ENCODE measurements at places on chromosomes 3 and 15. TPM values are rescaled to one million over a fixed set of nuclear protein-coding genes. Genes with fewer than 3 reads are reported as not detected.

Gene ECE2
- total RNA-seq: not detected

Gene GPR176
- 16.1 TPM for total RNA-seq

Gene EXD1
- not detected for total RNA-seq

Gene RTP4
- not detected for total RNA-seq

Gene THRB
- not detected for total RNA-seq

Gene SIN3A
- 68.5 TPM for total RNA-seq

GRCh38 chr15:84908564-84908963 is 24.1 kb downstream of the SLC28A1 start:
- no peak overlapping the region for H3K4me3 ChIP-seq
- H3K27me3 ChIP-seq: no peaks in the 10 kb centered on the region
- no peaks in the 10 kb centered on the region for H3K36me3 ChIP-seq
- no peaks in the 10 kb centered on the region for H3K4me1 ChIP-seq
- DNase-seq: no peak

DNA sequence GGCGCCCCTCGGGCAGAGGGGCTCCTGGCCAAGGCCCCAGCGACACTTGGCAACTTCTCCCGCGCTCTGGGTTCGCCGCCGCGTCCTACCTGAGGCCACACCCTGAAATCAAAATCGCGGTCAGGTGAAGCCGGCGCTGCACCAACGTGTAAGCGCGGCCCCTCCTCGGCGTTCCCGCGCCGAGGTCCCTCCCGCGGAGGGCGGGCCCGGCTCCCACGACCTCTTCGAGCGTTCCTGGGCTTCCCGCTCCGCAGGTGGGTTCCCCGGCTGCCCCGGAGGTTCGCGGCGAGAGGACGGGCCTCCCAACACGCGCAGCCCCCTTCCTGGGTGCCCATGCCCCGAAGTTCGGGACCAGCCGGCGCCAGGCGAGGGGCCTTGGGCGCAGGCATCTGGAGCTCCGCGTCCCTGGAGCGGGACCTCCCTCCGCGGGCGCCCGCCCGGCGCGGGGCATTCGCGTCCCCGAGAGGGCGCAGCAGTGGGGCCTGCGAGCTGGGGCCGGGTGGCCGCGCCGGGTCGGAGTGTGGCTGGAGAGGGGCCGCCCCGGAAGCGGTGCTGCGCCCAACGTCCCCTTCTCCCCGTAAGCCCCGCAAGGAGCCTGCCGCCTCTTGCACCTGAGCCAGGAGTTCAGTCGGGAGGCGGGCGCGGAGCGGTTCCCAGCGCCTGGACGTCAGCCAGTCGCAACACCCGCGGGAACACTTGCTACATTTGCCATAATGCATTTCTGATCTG is 13.7 kb downstream of the PAK6 start:
- peaks cover 16% of the 10 kb centered on the region for H3K4me1 ChIP-seq
- H3K27me3 ChIP-seq: no peaks in the 10 kb centered on the region
- no peaks in the 10 kb centered on the region for H3K36me3 ChIP-seq
- DNase-seq: no peak
- no peak overlapping the region for H3K4me3 ChIP-seq

GRCh38 chr3:53224536-53224935 is 31.3 kb downstream of the TKT start:
- H3K4me3 ChIP-seq: no peak overlapping the region
- no peak overlapping the region for H3K27ac ChIP-seq
- no peaks in the 10 kb centered on the region for H3K27me3 ChIP-seq
- no peak for DNase-seq

DNA sequence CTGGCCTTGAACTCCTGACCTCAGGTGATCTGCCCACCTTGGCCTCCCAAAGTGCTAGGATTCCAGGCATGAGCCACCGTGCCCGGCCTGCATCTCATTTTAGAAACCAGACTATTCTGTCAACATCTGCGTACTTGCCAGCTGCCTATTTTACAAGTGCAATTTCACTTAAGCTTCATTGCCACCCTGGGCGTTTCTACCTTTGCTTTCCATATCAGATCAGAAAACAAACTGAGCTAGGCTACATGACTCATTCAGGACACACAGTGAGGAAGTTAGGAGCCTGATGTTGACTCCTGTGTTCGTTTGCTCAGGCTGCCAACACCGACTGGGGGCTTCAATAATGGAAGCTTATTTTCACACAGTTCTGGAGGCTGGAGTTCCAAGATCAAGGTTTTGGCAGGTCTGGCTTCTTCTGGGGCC is 42.3 kb upstream of the KLHL25 start:
- no peak overlapping the region for H3K4me3 ChIP-seq
- DNase-seq: no peak
- no peaks in the 10 kb centered on the region for H3K4me1 ChIP-seq
- H3K27ac ChIP-seq: no peak overlapping the region
- H3K36me3 ChIP-seq: no peaks in the 10 kb centered on the region

DNA sequence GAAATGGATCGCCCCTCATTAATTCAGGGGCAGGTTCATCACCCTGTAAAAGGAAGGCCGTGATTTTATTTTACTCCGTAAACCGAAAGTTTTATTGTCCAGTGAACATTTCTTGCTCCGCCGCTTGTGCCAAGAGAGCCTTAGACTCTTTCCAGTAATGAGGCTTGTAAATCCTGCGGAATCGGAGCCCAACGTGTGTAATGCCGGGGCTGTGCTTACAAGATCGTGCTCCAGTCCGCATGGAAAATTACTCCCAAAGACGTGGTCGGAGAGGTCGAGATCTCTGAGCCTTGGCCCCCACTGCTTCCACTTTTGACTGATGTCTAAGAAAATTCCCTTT is 649 bp upstream of the PLOD2 start:
- H3K4me3 ChIP-seq: peak overlapping the region; percentile 84
- no peaks in the 10 kb centered on the region for H3K27me3 ChIP-seq
- no peaks in the 10 kb centered on the region for H3K36me3 ChIP-seq
- peak overlapping the region; percentile 74 for H3K27ac ChIP-seq

GRCh38 chr3:139935016-139935865 is at the start of gene CLSTN2:
Gene CLSTN2, plus strand, starts transcription at chr3:139935185.
- no peaks in the 10 kb centered on the region for H3K36me3 ChIP-seq
- peak within 1 kb of the TSS; percentile 46 for H3K27ac ChIP-seq
- H3K27me3 ChIP-seq: peaks cover 3% of the 10 kb centered on the region
- H3K4me1 ChIP-seq: peaks cover 7% of the 10 kb centered on the region
- peak; percentile 81 for DNase-seq

GRCh38 chr3:4629095-4630007 is 136.2 kb downstream of the ITPR1 start:
- no peak for DNase-seq
- H3K4me3 ChIP-seq: no peak overlapping the region
- H3K27ac ChIP-seq: no peak overlapping the region
- H3K4me1 ChIP-seq: no peaks in the 10 kb centered on the region

- DNase-seq: no peak
- H3K36me3 ChIP-seq: no peaks in the 10 kb centered on the region
- no peaks in the 10 kb centered on the region for H3K27me3 ChIP-seq
- peaks cover 26% of the 10 kb centered on the region for H3K4me1 ChIP-seq
- H3K27ac ChIP-seq: no peak overlapping the region
Observed at GRCh38 chr15:58039079-58040035, 26.2 kb downstream of the ALDH1A2 start.

DNA sequence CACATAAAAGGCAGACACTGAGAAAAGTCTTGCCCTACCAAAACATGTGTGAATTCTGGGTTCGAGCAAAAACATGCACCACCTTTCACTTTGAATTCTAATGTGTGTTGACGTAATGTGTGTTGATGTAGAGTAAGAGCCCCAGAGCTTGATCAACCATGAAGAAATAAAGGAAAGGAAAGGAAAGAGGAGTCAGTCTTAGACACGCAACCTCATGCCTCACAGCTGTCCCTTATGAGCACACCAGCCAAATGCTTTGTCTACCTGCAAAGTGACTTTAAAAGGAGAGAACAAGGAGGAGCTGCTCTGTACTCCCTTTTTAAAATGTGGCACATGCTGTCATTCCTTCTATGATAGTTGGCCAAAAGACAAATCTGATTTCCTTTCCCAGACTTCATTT is 80.8 kb downstream of the RFTN1 start:
- no peak overlapping the region for H3K27ac ChIP-seq
- no peaks in the 10 kb centered on the region for H3K27me3 ChIP-seq
- H3K4me1 ChIP-seq: 0 out of 2 replicates have a peak, but pooled peaks cover 2% of the 10 kb centered on the region
- no peaks in the 10 kb centered on the region for H3K36me3 ChIP-seq
- H3K4me3 ChIP-seq: no peak overlapping the region

DNA sequence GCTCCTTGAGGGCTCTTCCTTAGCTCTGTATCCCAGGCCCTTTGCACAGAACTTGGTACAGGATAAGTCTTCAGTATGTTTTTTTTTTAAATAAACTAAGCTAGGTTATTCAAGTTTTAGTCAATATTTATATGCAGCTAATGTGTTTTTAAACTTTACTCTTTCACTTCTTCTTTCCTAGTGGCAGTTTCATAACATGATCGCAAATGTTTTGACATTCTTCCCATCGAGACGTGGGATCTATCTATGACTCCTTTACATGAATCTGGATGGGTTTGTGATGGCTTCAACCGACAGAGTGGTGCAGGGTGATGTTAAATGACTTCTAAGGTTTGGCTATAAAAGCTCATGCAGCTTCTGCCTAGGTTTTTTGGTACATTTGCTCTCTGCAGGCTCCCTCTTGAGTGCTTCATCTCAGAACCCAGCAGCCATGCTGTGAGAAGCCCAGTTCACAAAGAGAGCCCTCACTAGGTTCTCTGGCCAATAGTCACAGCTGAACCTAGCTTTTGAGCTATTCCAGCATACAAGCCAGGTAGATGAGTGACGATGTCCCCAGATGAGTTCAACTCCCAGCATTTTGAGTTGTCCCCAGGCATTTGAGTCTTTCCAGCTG is 13.5 kb upstream of the MECOM start:
- H3K4me3 ChIP-seq: no peak overlapping the region
- no peaks in the 10 kb centered on the region for H3K27me3 ChIP-seq
- H3K27ac ChIP-seq: no peak overlapping the region

GRCh38 chr3:61819861-61820260 is 258.5 kb downstream of the PTPRG start:
- no peak for DNase-seq
- H3K4me3 ChIP-seq: no peak overlapping the region
- H3K27ac ChIP-seq: no peak overlapping the region
- H3K36me3 ChIP-seq: no peaks in the 10 kb centered on the region

- H3K4me1 ChIP-seq: no peaks in the 10 kb centered on the region
- no peak for DNase-seq
- no peak overlapping the region for H3K4me3 ChIP-seq
Observed at GRCh38 chr15:43277231-43277823, 10.6 kb upstream of the TGM5 start.

- H3K4me3 ChIP-seq: no peak overlapping the region
- DNase-seq: no peak
- no peak overlapping the region for H3K27ac ChIP-seq
- H3K36me3 ChIP-seq: no peaks in the 10 kb centered on the region
- no peaks in the 10 kb centered on the region for H3K4me1 ChIP-seq
Observed at GRCh38 chr3:10556312-10556711, 50.9 kb upstream of the ATP2B2 start.

DNA sequence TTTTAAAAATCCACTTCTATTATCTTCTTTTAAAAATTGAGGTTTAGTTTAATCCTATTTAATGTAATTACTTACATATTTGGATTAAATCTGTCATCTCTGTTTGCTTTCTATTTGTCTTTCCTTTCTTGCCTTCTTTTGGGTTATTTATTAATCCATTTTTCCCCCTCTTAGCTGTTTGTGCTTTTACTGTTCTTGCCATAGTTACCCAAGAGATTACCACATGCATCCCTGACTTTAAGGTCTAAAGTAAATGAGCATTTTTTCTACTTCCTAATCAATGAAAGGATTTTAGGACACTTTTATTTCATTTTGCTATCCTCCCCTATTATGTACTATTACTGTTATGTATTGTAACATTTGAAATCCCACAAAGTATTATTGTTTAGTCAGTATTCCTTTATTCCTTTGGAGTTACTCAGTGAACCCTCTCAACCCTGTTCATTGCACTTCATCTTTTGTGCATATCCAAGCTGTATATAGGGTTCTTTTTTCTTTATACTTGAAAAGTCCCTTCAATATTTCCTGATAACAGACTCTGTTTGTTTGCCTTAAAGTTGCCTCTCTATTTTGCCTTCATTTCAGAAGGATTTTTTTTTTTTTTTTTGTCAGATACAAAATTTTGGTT is 62.7 kb downstream of the MEF2A start:
- H3K27me3 ChIP-seq: no peaks in the 10 kb centered on the region
- no peak overlapping the region for H3K4me3 ChIP-seq
- H3K27ac ChIP-seq: no peak overlapping the region
- no peak for DNase-seq

DNA sequence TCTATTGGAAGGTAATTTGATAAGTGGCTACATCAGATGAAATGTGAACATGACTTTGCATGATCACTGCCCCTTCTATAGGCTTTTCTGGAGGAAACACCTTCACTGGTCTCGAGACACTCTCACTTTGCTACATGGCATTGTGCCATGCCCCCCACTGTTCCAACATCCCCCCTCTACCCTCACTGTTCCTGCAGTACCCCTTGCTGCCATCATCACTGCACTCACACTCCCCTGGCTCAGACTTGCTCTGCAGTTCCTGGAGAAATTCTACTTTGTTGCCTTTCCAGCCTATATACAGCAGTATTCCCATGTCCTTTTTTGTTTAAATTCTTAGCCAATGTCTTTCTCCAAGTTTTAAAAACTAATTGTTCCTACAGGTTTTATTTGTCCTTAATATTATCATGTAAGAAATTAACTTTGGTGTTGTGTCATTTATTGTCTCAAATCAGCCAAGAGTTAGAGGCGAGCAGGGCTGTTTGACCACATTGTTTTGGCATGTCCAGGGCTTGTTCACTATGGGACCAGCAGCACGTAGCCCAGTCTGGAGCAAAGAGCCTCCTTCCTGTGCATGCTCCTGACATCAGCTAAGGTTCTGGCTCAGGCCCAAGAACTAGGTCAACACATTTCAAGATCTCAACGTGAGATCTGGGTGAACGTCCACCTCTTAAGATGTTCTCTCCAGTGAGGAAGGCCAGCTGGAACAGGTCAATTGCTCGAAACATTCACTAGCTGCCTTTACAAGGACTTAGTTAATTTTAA is 246.4 kb downstream of the SLC9A9 start:
- H3K27me3 ChIP-seq: peaks cover 6% of the 10 kb centered on the region
- H3K27ac ChIP-seq: no peak overlapping the region
- no peaks in the 10 kb centered on the region for H3K36me3 ChIP-seq
- H3K4me1 ChIP-seq: no peaks in the 10 kb centered on the region

DNA sequence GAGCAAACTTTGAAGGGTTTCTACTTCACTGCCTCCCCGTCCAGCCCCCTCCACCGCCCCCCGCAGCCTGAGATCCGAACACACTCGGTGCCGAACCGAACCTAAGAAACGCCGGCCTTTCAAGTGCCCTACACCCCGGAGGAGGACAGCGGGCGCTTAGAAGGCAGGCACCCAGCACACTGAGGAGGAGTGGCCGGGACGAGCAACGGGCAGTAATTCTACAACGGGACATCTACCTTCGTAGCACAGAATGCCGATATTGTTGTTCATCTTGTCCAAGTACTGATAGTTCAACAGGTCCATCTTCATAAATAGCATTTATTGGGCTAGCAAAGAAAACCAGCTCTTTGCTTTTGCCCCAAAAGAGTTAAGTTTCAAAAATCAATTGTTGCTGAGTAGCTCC is 513 bp downstream of the VGLL4 start:
- DNase-seq: peak; percentile 68
- H3K4me1 ChIP-seq: peaks cover 13% of the 10 kb centered on the region
- H3K27me3 ChIP-seq: no peaks in the 10 kb centered on the region

GRCh38 chr3:31724651-31725050 is 191.9 kb downstream of the STT3B start:
- no peaks in the 10 kb centered on the region for H3K27me3 ChIP-seq
- no peak overlapping the region for H3K4me3 ChIP-seq
- no peak for DNase-seq
- no peaks in the 10 kb centered on the region for H3K4me1 ChIP-seq

Measured in SJCRH30 (cell line).